ENCODE measurements at places on chromosomes 2 and 18. TPM values are rescaled to one million over a fixed set of nuclear protein-coding genes. Genes with fewer than 3 reads are reported as not detected.

DNA sequence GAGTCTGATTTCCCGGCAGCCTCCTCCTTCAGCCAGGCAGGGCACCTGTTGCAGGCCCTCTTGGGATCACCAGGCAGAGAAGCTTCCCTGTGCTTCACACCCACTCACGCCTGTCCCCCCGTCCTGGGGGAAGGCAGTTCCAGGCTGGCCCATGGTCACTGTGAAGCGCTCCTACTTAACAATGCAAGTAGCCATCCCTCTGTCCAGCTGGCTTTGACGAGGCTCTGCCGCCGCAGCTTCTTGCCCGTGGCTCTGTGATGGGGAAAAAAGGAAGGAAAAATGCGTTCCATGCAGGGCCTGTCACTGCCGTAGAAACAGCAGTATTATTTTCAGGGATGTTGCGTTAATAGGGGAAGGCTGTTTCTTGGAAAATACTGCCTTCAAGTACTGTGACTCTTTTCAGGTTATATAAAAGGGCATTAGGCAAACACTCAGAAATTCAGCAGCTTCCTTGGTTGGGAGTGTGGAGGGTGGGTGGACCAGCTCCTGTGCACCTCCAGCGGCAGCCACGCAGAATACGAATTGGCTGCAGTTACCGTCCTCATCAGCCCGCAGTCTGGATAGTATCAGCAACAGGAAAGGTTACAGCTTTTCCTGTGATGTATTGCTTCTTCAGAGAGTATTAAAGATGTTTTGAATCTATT is 232.3 kb downstream of the KLHL29 start:
- peaks cover 8% of the 10 kb centered on the region for H3K4me1 ChIP-seq
- DNase-seq = no peak
- no peak overlapping the region for H3K4me3 ChIP-seq
- peaks cover 3% of the 10 kb centered on the region for H3K27me3 ChIP-seq
- H3K27ac ChIP-seq = no peak overlapping the region

DNA sequence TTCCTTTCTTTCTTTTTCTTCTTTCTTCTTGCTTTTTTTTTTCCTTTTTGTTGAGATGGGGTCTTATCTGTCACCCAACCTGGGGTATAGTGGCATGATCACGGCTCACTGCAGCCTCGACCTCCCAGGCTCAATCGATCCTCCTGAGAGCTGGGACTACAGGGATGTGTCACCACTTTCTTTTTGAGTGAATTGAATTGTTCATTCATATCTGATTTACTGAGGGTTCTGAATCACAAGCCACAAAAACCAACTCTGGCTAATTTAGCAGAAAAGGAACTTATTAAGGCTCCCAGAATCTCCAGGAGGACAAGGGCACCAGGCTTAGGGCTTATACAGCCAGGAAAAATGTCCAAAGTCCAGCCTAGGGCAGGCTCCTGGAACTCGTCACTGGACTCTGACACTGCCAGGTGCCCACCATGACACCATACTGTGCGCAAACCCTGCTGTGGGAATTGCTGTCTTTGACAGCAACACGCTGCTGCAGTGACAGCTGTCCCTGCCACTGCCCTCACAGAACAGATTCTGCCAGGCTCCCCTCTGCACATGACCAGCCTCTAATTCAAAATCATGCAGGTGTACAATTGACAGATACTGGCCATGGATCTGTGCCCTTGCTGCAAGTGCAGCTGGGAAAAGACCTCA is 42.9 kb upstream of the EML6 start:
- peak; percentile 39 for DNase-seq
- H3K4me1 ChIP-seq = peaks cover 59% of the 10 kb centered on the region

GRCh38 chr2:97932975-97933662 is 62.6 kb downstream of the TMEM131 start:
- H3K4me1 ChIP-seq = peaks cover 15% of the 10 kb centered on the region
- no peak for DNase-seq
- no peaks in the 10 kb centered on the region for H3K27me3 ChIP-seq
- no peak overlapping the region for H3K27ac ChIP-seq
- no peak overlapping the region for H3K4me3 ChIP-seq

GRCh38 chr18:26702086-26702485 is 153.7 kb upstream of the KCTD1 start:
- H3K27me3 ChIP-seq = peaks cover 10% of the 10 kb centered on the region
- no peaks in the 10 kb centered on the region for H3K36me3 ChIP-seq
- no peak overlapping the region for H3K27ac ChIP-seq
- DNase-seq = no peak
- no peak overlapping the region for H3K4me3 ChIP-seq

- no peaks in the 10 kb centered on the region for H3K27me3 ChIP-seq
- H3K4me3 ChIP-seq = peak overlapping the region; percentile 27
These were observed 18.4 kb upstream of the CAB39 start for GRCh38 chr2:230694241-230694640.

GRCh38 chr2:197893403-197894177 is 89.2 kb downstream of the PLCL1 start:
- H3K4me3 ChIP-seq = peak overlapping the region; percentile 40
- H3K27ac ChIP-seq = peak overlapping the region; percentile 11
- peaks cover 4% of the 10 kb centered on the region for H3K36me3 ChIP-seq
- H3K4me1 ChIP-seq = peaks cover 48% of the 10 kb centered on the region

DNA sequence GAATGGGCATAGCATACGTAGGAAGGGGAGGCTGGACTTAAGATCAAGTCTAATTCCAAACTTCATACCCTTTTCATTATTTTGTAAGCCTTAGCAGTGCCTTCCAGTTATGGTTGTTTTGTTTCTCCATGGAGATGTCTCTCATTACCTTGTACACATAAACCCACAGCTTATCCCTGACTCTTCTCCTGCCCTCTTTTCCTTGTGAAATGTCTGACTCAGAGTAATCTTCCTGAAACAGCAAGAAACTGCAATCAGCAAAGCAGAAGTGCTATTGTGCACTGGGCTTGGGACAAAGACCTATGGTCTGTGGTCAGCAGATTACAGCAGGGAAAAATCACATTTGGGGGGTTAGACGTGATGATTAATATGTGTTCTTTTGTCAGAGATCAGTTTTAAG is 176.7 kb downstream of the IKZF2 start:
- no peak overlapping the region for H3K4me3 ChIP-seq
- H3K4me1 ChIP-seq = peaks cover 1% of the 10 kb centered on the region
- H3K27me3 ChIP-seq = peaks cover 6% of the 10 kb centered on the region
- H3K27ac ChIP-seq = no peak overlapping the region
- DNase-seq = no peak

- peaks cover 26% of the 10 kb centered on the region for H3K36me3 ChIP-seq
- H3K4me1 ChIP-seq = peaks cover 25% of the 10 kb centered on the region
- no peaks in the 10 kb centered on the region for H3K27me3 ChIP-seq
- H3K4me3 ChIP-seq = no peak overlapping the region
- no peak overlapping the region for H3K27ac ChIP-seq
These were observed 55.9 kb downstream of the ZAP70 start for GRCh38 chr2:97769308-97769707.

DNA sequence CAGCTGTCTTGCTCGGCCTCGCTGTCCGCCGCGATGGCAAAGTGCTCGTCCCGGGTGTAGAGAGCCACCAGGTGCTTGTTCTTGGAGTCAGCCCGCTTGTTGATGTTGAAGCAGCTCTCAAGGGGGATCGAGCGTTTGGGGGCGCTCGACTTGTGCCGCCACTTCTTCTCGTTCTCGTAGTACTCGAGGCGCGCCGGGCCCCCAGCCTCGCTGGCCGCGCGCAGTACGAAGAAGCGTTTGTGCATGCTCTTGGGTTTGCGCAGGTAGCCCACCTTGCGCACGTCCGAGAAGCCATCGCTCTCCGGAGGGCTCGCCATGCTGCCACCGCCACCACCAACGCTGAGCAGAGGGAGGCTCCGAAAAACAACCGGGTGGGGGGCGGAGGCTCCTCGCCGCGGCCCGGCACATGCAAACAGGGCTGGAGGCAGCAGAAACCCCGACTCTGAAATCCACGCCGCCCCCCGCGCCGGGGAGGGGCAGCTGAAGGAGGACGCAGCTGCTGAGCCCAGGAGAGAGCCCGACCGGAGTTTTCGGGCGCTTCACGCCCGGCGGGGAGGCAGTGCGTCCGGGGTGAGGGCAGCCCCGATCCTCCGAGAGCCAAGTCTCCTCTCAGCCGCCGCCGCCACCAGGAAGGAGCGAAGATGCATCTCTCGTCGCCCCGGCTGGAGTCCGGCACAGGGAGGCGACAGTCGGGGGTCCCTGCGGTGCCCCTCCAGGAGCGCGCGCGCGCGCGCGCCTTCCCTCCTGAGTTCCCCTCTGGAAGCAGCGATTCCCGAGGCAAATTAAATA is 1.0 kb downstream of the IRS1 start:
- peaks cover 44% of the 10 kb centered on the region for H3K4me1 ChIP-seq
- peak; percentile 35 for DNase-seq
- peaks cover 8% of the 10 kb centered on the region for H3K36me3 ChIP-seq
- H3K27me3 ChIP-seq = peaks cover 6% of the 10 kb centered on the region
- peak overlapping the region; percentile 87 for H3K4me3 ChIP-seq
- H3K27ac ChIP-seq = peak overlapping the region; percentile 72

DNA sequence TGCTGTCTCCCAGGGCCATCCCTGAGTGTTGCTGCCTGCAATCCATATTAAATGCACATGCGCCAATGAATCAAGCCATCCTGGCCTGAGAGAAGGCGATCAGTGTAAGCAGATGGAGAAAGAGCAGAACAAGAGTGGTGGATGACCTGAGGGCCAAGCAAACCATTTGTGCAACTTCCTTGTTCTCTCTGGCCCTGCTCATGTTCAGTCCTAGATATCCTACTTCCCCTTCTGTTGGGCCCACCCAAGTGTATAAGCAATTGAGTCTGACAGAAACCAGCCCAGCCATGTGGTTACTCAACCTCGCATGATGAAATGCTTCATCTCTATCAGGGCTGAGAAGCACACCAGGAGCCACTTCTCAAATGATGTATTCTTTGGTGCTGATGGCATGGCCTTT is 383.1 kb upstream of the ID2 start:
- H3K27ac ChIP-seq = no peak overlapping the region
- H3K4me3 ChIP-seq = no peak overlapping the region
- no peak for DNase-seq
- peaks cover 12% of the 10 kb centered on the region for H3K27me3 ChIP-seq
- H3K4me1 ChIP-seq = peaks cover 75% of the 10 kb centered on the region

GRCh38 chr2:203412546-203413331 is 84.5 kb downstream of the ABI2 start:
- no peak overlapping the region for H3K27ac ChIP-seq
- H3K27me3 ChIP-seq = no peaks in the 10 kb centered on the region
- no peak overlapping the region for H3K4me3 ChIP-seq
- DNase-seq = no peak
- no peaks in the 10 kb centered on the region for H3K4me1 ChIP-seq

DNA sequence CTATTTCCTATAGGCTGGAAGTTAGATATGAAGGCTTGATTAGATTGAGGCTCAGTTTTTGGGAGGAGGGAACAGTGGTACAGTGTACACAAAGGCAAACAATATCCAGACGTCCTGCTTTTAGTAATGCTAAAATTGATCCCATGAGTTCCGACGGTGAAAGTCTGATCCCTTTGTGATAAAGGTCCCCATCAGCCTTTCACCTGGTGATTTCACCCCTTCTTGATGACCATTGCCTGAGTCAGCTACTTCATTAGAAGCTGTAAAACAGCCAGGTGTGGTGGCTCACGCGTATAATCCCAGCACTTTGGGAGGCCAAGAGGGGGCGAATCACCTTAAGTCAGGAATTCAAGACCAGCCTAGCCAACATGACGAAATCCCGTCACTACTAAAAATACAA is 29.7 kb downstream of the TWSG1 start:
- no peak overlapping the region for H3K27ac ChIP-seq
- H3K4me3 ChIP-seq = no peak overlapping the region
- H3K36me3 ChIP-seq = peaks cover 5% of the 10 kb centered on the region
- no peaks in the 10 kb centered on the region for H3K27me3 ChIP-seq

DNA sequence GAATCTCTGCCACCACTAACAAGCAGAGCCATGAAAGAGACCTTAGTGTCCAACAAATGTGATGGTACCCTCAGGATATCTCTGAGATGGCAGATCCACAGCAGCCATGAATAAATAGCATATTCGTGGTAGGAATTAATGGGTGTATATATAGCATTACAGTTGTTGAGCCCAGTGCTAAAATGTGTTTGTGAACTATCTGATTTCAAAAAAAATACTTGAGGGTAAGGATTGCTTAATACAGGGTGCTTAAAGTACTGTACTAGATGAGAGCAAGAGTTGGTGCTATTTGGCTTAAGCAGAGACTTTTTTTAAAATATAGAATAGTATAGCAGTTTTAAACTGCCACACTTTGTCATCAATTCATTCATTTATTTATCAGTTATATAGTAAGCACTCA is 101.5 kb upstream of the GALNT5 start:
- no peak overlapping the region for H3K27ac ChIP-seq
- no peaks in the 10 kb centered on the region for H3K36me3 ChIP-seq
- no peaks in the 10 kb centered on the region for H3K4me1 ChIP-seq
- peaks cover 8% of the 10 kb centered on the region for H3K27me3 ChIP-seq
- H3K4me3 ChIP-seq = no peak overlapping the region

DNA sequence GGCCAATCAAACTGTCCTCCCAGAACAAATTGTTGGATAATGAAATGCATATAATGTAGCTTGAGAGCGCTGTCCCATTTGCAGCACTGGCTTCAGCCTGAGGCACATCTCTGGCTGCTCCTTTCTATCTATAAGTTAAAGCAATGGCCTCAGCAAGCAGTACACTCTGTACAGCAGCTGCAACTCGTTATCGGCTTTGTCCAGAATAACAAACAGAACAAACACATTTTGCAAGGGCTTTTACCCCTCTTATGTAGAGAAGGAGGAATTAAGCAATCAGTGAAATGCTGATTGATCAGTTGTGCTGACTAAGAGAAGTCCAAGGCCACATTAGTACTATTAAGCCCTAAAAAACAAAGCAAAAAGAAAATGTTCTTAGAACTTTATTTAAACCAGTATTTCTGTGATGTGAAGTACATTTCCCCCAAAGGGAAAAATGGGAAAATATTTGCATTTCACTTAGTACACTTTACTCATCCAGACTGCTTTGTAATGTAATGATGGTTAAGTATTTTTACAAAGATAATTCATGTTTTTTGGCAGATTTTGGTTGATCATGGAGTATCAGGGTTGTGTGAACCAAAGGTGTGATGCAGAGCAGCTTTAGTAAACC is 15.0 kb upstream of the CPS1 start:
- H3K27me3 ChIP-seq = peaks cover 3% of the 10 kb centered on the region
- H3K36me3 ChIP-seq = no peaks in the 10 kb centered on the region
- no peak for DNase-seq
- H3K4me3 ChIP-seq = no peak overlapping the region

GAREM2 gene
- total RNA-seq = 6.1 TPM

EDAR gene
- total RNA-seq = 2.3 TPM

BOLL gene
- total RNA-seq = 0.51 TPM

TNFRSF11A gene
- 22.9 TPM for total RNA-seq

ADAM23 gene
- 0.15 TPM for total RNA-seq

SPDYA gene
- 1.1 TPM for total RNA-seq

Measured in activated T-helper 1 cell treated with anti-CD3 and anti-CD28 coated beads, Interleukin-12 subunit alpha, Interleukin-12 subunit beta, Interleukin-2, Interleukin-4 antibody, amounts not matched to agents 30 ng/mL and 10 ng/mL and 1 ng/mL, durations not matched to agents 14 hours and 24 hours and 36 hours (primary cell).